ENCODE measurements at places on chromosomes 7 and 10.

DNA sequence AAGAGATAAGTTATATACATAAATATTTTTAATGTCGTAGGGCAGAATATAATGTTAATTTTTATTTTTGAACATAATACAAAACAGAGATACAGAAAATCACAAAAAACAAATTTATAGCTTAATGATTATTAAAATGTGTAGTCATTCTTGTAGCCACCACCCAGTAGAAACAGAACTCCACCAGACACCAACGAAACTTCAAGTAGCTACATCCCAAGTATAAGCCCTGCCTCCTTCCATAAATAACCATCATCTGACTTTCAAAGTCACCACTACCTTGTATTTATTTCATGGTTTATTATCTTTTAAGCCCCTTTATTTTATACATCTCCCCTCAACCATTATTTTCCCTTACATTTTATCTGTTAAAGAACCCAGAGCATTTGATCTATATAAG lies 111.9 kb upstream of the ZWINT start:
- no peak for DNase-seq

DNA sequence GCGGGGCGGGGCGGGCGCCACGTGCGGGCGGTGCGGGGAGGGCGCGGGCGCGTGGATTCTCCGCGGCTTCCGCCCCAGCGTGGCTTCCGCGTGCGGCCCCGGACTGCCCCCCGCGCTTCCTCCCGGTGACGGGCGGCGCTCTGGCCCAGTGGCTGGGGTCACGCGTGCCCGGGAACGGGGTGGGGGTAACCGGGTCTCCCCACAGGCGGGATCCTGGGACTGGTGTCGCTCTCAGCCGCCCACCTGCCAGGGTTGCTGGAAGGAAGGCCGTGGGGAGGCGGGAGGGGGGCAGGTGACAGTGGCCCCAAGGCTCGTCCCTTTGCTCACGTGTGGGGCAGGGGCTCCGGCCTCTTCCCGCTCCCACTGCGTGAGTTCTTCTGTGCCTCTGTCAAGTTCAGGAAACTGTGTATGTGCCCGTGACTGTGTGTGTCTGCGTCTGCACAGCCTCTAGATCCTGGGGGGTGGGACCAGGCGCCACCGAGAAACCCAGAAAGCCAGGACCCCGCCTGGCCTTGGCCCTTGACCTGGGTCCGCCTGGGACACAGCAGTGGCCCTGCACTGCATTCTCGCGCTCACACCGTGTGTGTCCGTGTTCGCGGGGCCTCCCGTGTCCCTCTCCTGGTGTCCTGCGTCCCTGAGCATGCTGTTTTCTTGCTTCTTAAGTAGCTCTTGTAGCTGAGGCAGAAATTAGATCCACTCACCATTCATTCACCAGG lies 919 bp downstream of the MAFK start:
- peak; percentile 44 for DNase-seq

GRCh38 chr7:1555813-1556543 lies at the start of gene TMEM184A:
TSS of gene TMEM184A (minus strand) at chr7:1556205. CDS start at chr7:1555484, 721 bp downstream.
- peak; percentile 60 for DNase-seq

GRCh38 chr7:69110450-69111050 lies 487.7 kb upstream of the AUTS2 start:
- no peak for DNase-seq

DNA sequence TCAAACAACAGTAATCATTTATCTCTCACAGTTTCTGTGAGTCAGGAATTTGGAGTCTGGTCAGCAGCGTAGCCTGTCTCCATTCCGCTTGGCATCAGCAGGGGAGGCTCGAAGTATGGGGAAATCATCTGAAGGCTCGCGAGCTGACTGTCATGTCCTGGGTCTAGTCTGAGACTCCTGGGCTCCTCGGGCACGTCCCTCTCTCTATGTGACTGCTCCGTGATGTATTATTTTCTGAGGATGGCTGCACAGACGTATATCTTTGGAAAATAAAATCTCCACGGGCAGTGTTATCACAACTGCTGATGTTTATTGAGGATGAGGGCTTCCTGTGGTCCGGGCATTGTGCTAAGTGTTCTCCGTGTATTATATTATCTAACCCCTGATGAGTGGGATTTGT lies 23.3 kb upstream of the PCGF5 start:
- no peak for DNase-seq

DNA sequence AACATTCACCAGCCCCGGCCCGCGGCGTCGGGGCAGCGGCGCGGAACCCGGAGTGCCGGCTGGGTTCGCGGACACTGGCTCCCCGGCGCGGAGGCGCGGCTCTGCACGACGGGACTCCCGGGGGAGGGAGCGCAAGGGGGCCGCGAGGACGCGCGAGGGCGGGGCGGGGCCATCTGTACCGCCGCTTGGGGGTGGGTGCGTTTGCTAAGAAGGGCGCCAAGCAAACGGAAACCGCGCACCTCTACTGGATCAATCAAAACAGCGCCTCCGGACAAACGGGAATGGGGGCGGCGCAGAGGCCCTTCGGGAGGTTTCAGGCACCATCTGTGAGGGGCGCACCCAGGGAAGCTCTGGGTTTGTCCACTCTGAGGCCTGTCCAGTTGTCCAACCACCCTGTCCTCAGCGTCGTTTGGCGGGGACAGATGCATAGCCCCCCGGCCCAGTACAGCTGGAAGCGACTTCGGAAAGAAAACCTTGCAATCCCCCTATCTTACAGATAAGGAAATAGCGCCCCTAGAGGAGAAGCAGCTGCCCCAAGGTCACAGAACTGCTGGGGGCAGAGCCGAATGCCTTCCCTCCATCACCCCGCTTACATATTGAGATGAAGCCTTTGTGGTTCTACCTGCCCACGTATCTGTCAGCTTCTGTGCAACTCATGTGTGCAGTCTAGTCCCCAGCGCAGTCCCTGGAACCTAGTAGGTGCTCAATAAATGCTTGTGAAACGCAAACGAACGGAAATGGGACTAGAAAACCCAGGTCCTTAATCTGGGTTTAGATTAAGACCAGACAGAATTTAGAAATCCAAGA lies 10.7 kb upstream of the SLIT1 start:
- DNase-seq = peak; percentile 61

GRCh38 chr7:2081526-2082135 lies 151.1 kb downstream of the MAD1L1 start:
- DNase-seq = no peak

DNA sequence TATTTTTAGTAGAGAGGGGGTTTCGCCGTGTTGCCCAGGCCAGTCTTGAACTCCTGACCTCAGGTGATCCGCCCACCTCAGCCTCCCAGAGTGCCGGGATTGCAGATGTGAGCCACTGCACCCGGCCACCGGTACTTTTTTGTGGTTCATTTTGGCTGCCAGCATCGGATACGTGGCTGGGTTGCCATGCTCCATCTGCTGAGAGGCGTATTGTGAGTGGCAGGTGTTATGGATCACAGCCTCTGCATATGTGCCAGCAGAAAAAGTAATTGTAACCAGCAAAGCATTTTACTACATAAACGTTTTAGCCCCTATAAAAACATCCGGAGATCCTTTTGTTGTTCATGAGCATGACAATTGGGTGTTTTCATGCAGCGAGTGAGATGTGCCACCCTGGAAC lies 7.1 kb downstream of the FOXK1 start:
- DNase-seq = no peak

DNA sequence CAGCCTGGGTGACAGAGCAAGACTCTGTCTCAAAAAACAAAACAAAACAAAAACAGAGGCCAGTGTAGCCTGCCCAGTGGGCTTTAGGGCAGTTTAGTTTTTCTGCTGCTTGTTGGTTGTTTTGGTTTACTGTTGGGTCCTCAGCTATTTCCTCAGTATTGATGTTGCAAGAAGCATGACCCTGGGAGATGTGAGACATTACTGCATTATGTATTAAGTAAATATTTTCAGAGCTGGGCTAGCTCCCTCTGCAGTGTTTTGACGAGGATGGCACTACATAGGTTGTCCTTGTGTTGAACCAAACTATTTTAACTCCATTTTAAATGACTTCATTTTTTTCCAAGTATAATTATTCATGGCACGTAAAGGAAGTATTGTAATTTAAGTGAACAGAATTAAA lies 4.8 kb downstream of the AKAP9 start:
- no peak for DNase-seq

GRCh38 chr10:103584216-103585010 lies 90.9 kb downstream of the NEURL1 start:
- DNase-seq = peak; percentile 54

GRCh38 chr7:34237493-34237849 lies 332.1 kb downstream of the BMPER start:
- DNase-seq = no peak

- DNase-seq = no peak
These were observed 181.3 kb upstream of the FZD1 start for GRCh38 chr7:91082852-91083495.

GRCh38 chr10:96814264-96814663 lies 17.8 kb upstream of the LCOR start:
- no peak for DNase-seq

GRCh38 chr10:29836396-29836795 lies 201.6 kb upstream of the SVIL start:
- no peak for DNase-seq

DNA sequence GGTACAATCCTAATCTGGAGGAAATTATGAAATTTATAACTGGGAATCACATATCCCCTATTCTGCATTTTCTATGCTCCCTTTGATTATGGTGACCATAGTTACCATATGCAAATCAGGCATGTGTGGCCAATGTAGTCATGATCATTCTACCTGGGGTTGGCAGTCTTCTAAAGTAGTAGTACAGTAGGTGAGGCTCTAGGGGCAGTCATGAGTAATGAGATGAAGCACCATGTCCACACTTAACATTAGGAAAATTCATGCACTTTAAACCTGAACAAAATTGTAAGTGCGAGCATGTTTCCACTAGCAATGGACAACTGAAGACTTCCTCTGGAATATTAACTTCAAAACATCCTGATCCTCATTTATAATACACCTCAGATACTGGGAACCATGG lies 545.9 kb downstream of the SUGCT start:
- DNase-seq = no peak

DNA sequence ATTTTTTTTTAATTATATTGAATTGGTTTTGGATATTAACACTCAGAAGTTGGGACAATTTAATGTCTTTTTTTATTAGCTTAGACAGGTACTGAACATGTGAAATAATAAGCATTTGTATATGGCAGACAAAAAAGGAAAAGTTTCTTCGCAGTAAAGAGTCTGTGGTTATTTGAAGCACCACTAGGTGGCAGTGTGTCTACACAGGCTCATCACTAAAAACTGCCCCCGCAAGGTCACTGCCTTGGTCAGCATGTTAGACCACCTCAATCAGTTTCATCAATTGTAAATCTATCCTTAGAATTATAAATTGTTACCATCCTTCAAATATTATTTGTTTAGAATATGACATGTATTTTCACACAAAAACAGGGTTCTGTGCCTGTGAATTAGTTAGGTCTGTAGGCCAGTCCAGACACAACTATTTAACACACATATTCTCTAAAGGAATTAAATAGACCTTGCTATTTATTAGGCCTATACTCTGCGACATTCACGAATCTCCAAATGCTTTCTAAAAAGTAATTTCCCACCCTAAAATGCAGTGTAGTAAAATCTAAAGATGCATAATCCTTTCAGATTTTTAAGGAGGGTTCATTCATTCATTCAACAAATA lies 17.0 kb downstream of the PNLIPRP3 start:
- DNase-seq = no peak

DNA sequence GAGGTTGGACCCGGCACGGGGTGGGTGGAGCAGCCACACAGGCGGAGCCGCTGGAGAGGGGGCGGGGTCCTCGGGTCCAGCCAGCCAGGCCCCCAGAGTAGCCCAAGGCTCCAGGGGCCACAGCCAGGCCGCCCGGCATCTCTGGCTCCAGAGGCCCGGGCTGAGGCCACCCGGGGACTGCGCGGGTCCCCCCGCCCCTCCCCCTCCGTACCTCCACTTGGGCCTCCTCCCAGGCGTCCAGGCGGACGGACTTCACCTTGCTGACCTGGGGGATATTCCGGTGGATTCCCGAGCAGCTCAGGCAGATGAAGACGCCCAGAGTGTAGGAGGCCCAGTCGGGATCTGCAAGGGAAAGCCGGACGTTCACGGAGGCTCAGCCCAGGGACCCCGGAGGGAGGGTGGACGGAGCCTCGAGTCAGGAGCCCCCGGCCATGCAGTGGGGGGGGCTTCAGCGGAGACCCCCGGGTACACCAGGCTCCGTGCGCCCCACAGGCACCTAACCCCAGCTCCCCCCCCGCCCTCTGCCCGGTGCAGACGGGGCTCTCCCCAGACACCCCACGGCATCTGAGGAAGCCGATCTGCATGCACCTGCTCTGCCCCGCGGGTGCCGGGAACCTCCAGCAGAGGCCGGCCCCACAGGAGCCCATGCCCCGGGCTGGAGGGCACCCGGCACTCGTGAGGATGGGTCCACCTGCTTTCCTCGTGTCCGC lies 19.2 kb downstream of the ADAP1 start:
- DNase-seq = no peak

GRCh38 chr10:68594405-68594804 lies 34.3 kb downstream of the TET1 start:
- no peak for DNase-seq

- DNase-seq = no peak
These were observed 169.6 kb upstream of the ITGB1 start for GRCh38 chr10:33127622-33128021.

GRCh38 chr10:31083765-31084184 lies 52.1 kb upstream of the ZNF438 start:
- peak; percentile 67 for DNase-seq

- no peak for DNase-seq
These were observed 2.1 kb downstream of the CAMK1D start for GRCh38 chr10:12351447-12351846.

- no peak for DNase-seq
These were observed 124.5 kb upstream of the RET start for GRCh38 chr10:42952349-42952748.

DNA sequence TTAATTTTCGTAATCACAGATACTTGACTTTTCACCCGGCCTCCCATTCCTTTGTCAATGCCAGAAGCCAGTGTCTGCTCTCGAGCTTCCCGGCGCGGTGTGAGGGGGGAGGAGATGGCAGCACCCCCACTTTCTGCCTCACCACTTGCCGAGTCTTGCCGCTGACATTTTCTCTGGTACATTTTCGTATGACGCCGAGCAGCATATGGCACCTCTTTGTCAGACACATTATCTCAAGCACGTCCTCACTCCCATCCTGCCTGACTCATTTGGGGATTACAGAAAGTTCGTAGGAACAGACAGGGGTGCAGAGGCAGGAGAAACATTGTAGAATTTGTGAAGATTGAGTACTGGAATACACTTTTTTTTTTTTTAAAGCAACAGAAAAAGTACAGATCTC lies 60.8 kb upstream of the SORCS3 start:
- DNase-seq = no peak

DNA sequence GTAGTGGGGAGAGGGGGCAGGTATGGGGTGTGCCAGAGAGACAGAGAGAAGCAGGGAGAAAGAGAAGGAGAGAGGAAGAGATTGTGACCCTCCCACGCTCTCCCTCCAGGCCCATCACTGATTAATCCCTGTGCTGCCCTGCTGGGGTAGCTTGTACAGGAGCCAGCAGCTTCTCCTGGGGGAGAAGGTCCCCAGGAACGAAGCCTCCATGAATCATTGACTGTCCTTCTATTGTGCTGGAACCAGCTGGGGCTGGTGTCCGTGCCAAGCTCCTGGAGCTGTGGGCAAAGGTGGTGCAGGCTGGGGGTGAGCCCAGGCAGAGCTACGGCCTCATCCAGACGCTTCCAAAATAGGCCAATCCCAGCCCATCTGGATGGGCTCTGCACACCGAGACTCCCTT lies 20.9 kb downstream of the AQP1 start:
- no peak for DNase-seq

GRCh38 chr7:101705331-101705730 lies 76.2 kb upstream of the MYL10 start:
- no peak for DNase-seq
